B cell (primary cell): ENCODE measurements at places on chromosomes 5 and 9.
A peak's percentile ranks its signal among the peaks of the same experiment; 100 is the strongest.

DNA sequence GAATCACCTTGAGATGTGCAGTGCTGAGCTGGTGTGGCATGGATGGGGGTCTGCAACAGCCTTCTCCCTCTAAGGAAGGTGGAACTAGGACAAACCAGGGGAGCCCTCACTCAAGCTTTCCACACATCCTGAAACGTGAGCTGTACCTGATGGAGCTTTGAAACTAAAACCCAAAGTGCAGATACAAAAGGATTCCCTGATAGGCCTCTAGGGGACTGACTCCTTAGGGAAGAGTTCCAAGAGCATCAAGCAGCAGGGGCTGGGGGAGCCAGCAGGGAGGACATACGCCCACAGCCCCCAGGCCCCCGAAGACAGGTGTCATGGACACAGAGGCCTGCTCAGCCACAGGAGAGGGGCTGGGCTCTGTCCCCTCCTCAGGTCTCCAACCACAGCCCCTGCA is 17.7 kb downstream of the ARHGEF37 start:
- no peak for DNase-seq

GRCh38 chr5:19835442-19835841 is 152.6 kb downstream of the CDH18 start:
- DNase-seq: no peak

GRCh38 chr9:104921067-104921741 is 6.8 kb downstream of the ABCA1 start:
- DNase-seq: peak; percentile 65

GRCh38 chr5:33662722-33663427 is 222.1 kb downstream of the TARS1 start:
- DNase-seq: no peak

DNA sequence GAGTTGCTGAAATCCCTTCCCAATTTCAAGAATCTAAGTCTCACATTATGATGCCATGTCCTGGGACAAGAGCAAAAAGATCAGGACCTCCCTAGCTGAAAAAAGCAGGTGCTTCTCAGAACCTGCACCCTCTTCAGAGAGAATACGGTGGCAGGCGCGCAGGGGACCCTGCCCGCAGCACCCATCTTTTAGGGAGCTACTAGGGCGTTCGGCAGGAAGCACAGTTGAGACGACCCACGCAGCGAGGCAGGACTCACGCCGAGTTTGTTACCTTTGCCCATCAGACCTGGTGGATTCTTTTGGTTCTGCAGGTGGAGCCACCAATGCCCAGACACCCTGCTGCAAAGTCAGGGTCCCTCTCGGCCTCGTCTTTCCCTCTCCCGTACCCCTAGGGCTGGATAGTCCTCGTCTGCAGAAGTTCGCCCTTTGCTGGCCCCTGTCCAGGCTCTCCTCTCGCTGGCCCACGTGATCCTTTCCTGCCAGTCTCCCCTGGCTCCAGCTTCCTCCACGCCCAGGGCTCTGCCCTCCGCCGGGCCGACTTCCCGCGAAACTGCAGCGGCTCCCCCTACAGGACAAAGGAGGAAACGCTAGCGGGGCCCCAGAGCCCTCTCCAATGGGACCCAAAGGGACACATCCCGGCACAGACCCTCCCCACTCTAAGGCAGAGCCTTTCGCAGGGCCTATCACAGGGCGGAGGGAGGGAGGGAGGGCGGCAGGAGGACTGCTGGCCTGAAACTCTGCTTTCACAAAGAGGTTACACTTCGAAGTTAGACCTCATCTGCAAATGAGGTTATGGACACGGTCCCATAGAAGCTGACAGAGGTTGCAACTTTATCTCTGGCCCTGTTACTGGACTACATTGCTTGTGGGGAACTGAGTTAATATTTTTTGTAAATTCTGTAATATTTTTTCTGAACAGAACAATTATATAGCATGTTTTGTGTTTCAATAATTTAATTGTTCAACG is 28.8 kb downstream of the TMEM174 start:
- peak; percentile 50 for DNase-seq

- no peak for DNase-seq
Measured at GRCh38 chr5:109006129-109006528, 258.4 kb downstream of the FER start.

DNA sequence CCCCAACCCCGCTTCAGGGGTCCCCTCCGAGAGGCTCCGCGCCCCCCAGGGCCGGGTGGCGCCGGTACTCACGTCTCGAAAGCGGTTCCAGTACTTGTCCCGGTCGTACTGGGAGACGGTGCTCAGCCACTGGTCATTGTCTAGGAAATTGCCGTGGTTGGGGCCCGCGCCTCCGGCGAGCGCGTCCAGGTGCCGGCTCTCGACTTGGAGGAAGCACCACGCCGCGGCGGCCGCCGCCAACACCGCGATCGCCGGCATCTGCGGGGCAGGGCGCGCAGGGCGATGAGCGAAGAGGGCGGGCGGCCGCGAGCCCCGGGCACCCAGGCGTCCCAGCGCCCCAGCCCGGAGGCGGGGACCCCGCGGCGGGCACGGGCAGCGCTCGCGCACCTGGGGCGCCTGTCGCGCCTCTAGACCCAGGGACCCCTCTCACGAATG is 808 bp downstream of the SPOCK1 start:
- DNase-seq: peak; percentile 5

GRCh38 chr5:42894057-42894456 is 82.4 kb upstream of the SELENOP start:
- no peak for DNase-seq

DNA sequence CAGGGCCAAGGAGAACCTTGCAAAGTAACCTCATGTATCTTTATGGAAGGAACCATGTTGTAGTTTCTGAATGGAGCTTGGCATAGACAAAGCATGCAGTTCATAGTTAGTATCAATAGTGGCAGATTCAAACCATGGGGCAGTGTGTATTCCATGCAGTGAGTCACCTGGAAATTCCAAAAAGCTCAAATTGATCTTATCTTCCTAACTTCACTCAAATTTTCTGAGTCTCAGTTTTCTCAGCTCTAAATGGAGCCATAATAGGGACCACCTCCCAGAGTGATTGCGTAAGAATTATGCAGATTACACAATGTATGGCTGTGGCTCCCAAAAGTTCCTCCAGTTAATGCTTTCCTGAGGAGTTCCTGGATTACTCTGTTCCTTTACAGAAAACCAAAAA is 549.9 kb upstream of the KLF4 start:
- no peak for DNase-seq

DNA sequence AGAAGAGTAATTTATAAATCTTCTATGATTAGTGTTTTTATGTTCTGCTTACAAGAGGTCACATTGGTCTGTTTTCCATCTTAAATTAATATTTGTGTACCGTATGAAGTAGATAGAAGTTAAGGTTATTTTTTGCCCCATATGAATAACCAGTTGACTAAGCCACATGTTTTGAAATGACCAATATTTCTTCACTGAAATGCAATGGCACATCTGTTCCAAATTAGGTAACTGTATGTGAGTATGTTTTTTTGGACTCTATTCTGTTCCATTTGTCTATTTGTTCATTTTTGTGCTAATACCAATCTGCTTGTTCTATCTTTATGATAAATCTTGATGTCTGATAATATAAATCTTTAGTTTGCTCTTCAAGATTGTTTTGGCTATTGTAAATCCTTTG is 17.7 kb downstream of the JAK2 start:
- no peak for DNase-seq

- DNase-seq: no peak
Measured at GRCh38 chr5:143156086-143156485, 247.4 kb downstream of the NR3C1 start.

DNA sequence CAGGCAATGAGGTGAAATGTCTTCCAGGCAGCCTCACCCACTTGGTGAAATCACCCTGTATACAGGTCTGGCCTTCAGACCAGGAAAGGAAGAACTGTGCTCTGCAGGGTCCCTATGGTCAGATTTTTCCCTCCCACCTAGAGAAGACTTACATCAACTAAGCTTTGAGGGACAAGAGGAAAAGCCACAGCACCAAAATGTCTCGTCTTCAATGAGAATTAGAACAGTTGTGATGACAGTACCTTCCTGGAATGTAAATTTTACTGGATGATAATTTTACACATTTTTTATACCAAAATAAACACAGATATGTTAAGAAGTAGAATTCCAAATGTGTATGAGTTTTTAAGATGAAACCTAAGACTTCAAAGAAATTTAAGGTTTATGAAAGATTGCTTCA is 283.9 kb downstream of the SPOCK1 start:
- DNase-seq: no peak

- no peak for DNase-seq
Measured at GRCh38 chr5:37730896-37731455, 108.9 kb downstream of the GDNF start.

DNA sequence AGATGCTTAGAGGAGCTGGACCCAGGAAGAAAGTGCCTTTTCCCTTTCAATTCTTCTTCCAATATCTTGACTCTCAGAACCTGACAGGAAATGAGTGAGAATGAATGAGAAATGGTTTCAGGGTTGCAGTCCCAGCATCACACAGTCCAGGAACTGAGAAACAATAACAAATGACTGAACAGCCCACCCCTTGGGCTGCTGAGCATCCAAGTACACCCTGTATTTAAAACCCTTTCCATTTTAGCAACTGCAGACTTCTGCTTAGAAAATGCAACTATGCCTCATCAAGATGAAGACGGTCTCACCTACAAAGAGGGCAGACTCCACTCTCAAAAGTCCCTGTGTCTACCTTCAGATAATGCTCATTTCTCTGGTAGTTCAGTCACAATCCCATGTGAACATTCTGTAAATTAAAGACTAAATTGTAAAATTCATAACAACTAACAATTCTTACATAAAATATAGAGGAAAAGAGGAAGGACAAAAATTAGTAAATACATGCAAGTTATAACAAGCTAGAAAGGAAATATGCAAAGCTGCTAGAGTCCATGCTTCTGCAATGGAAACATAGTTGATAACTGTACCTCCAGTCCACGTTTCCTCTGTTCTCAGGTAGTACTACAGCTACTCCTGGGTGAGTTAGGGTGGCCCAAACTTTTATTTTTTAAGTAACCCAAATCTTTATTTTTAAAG is 316.5 kb downstream of the ICE1 start:
- no peak for DNase-seq

- DNase-seq: no peak
Measured at GRCh38 chr9:107548298-107549142, 59.0 kb upstream of the KLF4 start.

DNA sequence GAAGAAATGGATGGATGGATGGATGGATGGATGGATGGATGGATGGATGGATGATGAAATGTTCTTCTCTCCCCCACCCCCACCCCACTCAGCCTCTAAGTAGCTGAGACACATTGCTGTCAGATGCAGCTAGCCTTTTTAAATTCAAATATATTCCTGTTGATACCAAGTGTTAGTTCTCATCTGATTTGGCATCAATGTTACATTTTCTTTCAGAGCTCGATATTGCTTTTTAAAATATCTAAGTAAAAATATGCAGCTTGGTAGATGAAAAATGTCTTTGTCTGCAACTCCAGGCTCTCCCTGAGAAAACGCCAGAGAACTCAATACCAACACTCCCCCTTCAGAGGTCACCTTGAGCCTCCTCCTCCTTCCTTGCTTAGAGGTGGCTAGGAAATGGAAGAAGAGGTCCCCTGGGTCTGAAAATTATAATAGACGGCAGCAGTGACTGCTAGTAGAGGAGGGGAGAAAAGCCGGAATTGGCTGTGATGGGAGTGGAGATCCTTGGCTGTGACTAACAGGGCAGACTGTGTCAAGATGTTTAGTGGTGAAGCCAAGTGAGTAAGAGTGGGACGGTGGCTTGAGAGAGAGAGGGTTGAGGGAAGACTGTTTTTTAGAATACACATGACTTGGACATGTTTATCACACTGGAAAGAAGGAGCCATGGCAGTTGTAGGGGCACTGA is 156.0 kb downstream of the ZNF462 start:
- no peak for DNase-seq

GRCh38 chr5:100273846-100274580 is 261.2 kb upstream of the FAM174A start:
- DNase-seq: no peak

GRCh38 chr5:37197340-37198050 is 51.7 kb downstream of the CPLANE1 start:
- DNase-seq: peak; percentile 48

DNA sequence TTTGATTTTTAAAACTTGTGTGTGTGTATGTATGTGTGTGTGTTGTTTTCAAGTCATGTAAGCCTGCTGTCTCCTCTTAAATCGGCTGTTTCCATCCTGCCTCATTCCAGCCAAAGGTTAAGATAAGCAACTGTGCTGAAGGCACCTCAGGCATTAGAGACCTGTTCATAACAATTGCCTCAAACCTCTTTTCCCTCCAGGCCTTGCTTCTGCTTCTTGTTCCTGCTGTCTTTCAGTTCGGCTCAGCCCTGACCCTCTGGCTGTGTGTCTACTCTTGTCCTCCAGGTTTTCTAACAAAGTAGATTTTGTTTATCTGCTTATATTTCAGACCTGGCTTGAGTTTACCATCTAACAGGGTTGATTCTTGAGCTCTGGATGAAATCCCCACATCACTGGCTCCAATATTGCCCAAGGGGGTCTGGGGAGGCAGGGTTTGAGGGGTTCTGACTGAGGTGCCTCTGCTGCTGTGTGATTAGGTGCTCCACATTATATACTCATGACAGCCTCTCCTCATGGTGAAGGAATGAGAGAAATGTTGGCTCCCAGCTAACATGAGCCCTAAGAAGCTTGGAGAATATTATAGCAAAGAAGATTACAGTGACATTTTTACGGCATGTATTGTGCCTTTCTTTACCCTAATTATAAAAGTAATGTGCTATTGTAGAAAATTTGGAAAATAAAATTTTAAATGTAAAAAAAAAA is 229.7 kb upstream of the PIK3R1 start:
- DNase-seq: no peak

- DNase-seq: no peak
Measured at GRCh38 chr5:135053989-135054388, 20.0 kb upstream of the PITX1 start.

GRCh38 chr9:132372177-132373095 is 17.6 kb upstream of the SETX start:
- peak; percentile 36 for DNase-seq

DNA sequence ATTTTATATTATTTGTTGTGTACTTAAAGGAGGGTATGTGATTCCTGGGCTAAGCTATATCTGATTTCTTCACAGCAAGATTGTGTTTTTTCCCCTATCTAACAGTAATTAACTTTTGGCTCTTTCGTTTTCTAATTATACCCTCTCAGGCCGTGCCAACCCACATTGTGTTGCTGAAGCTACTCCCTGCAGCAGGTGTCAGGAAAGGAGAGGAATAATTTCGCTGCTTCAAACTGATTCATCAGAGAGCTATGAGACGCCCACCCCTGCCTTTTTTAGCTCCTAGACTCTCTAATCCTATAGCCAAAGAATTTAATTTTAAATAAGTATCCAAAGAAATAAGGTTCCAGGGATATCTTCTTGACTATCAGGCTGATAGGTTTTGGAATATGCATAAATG is 3.8 kb downstream of the CAVIN4 start:
- DNase-seq: no peak

GRCh38 chr5:168822745-168823281 is 243.6 kb upstream of the PANK3 start:
- DNase-seq: no peak

DNA sequence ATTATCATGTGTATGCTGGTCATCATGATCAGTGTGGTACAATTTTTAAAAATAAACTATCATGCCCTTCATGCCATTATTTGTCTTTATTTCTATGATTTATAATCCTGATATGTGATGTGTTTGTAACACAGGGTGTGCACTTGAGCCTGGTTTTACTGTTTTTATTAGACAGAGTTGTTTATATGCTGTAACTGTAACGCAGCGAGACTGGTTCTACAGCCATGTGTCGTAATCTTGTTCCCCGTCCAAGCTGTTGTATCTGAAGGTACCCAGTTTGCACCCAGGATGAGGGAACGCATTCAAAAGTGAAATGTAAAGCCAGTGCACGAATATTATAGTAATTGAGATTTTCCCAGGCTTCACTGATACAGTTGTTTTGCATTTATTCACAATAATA is 28.2 kb downstream of the SNX18 start:
- no peak for DNase-seq
